ENCODE measurements at places on chromosomes 2 and 18. TPM values are rescaled to one million over a fixed set of nuclear protein-coding genes. Genes with fewer than 3 reads are reported as not detected.

The GAD1 gene
- not detected for total RNA-seq

DNA sequence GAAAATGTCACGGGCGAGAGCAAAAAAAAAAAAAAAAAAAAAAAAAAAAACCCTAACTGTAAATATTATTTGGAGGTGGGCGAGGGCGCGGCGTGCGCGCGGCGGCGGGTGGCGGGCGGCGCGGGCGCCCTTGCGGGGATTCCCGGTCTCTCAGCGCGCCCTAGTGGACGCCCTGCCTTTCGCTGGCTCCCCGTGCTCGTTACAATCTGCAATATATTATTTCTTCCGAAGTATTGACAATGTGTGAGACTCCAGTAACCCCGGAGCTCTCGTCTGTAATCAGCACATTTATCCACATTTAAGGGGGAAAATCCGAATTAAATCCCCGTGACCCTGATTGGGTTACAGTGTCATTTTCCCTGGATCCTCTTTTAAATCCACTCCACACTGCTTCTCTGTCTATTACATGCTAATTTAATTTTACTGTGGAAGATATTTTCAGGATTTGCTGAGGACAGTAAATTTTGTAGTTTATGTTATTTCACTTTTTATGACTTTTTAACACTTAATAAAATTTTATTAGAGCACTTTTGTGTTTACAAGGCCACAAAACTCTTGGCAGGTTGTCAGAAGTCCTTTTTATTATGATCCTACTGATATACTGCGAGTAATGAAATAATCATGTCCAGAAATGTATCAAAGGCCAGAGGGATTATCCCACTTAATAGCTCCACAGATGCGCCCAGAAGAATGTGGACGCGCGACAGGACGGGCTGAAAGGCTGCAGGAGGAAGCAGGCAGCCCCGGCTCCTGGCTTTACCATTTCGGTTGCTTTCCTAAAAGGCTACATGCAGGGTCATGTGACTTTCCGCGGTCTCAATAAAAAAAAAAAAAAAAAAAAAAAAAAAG is 369.1 kb downstream of the MTX2 start:
- peaks cover 3% of the 10 kb centered on the region for H3K27me3 ChIP-seq
- H3K27ac ChIP-seq: no peak overlapping the region
- peak overlapping the region; percentile 60 for H3K4me3 ChIP-seq
- H3K36me3 ChIP-seq: no peaks in the 10 kb centered on the region
- peaks cover 6% of the 10 kb centered on the region for H3K4me1 ChIP-seq
- DNase-seq: peak; percentile 70

The IL36RN gene
- total RNA-seq: not detected

DNA sequence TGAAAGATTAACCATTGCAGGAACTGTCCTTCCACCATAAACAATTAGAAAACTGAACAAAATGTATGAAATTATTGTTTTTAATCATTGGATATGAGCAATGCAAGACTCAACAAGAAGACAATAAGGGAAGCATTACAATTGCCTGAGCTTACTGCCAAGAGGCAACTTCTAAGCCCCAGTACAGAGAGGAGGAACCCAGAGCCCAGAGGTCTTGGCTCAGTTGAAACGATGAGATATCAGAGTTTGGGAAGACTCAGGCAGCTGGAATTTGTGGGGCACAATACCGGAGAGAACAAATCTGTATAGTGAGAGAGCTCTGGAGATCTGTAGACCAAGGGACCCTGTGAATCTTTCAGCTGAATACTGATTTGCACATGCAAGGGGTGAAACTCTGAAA is 80.6 kb upstream of the ZFP36L2 start:
- no peaks in the 10 kb centered on the region for H3K27me3 ChIP-seq
- no peak for DNase-seq
- no peak overlapping the region for H3K4me3 ChIP-seq
- no peak overlapping the region for H3K27ac ChIP-seq
- no peaks in the 10 kb centered on the region for H3K36me3 ChIP-seq
- peaks cover 15% of the 10 kb centered on the region for H3K4me1 ChIP-seq

GRCh38 chr18:47917923-47918610 is 12.4 kb downstream of the SMAD2 start:
- H3K4me1 ChIP-seq: peaks cover 6% of the 10 kb centered on the region
- no peak overlapping the region for H3K27ac ChIP-seq
- H3K27me3 ChIP-seq: no peaks in the 10 kb centered on the region

GRCh38 chr2:47485177-47485576 is 82.2 kb downstream of the MSH2 start:
- no peaks in the 10 kb centered on the region for H3K36me3 ChIP-seq
- H3K4me3 ChIP-seq: no peak overlapping the region
- H3K27me3 ChIP-seq: no peaks in the 10 kb centered on the region
- H3K27ac ChIP-seq: no peak overlapping the region
- no peaks in the 10 kb centered on the region for H3K4me1 ChIP-seq

- no peak overlapping the region for H3K4me3 ChIP-seq
- no peaks in the 10 kb centered on the region for H3K4me1 ChIP-seq
- no peaks in the 10 kb centered on the region for H3K36me3 ChIP-seq
- H3K27me3 ChIP-seq: no peaks in the 10 kb centered on the region
- no peak for DNase-seq
- H3K27ac ChIP-seq: no peak overlapping the region
These were observed 11.1 kb upstream of the MAPRE3 start for GRCh38 chr2:26959331-26959730.

GRCh38 chr18:25813110-25813509 is 277.3 kb downstream of the SS18 start:
- H3K4me1 ChIP-seq: no peaks in the 10 kb centered on the region
- no peak for DNase-seq
- no peak overlapping the region for H3K4me3 ChIP-seq
- no peaks in the 10 kb centered on the region for H3K27me3 ChIP-seq
- no peak overlapping the region for H3K27ac ChIP-seq

The SPC25 gene
- total RNA-seq: 0.67 TPM

DNA sequence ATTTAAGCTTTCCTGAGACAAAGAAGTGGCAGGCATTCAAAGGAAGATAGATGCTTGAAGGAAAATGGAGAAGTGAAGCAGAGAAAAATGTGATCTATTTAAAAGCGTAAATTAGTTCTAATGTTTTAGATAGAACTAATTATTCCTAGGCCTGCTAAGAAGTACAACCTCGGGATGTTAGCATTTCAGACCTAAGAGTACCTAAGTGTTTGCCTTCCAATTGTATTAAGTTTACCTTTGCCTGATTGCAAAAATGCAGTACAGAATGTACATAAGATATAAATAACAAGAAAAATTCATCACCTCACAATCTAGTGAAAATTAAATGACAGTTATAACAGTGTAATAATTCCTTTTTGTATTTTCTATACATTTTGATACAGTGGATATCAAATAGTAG is 71.1 kb upstream of the HNMT start:
- H3K27ac ChIP-seq: no peak overlapping the region
- no peaks in the 10 kb centered on the region for H3K36me3 ChIP-seq
- H3K4me3 ChIP-seq: no peak overlapping the region
- DNase-seq: no peak
- no peaks in the 10 kb centered on the region for H3K4me1 ChIP-seq

DNA sequence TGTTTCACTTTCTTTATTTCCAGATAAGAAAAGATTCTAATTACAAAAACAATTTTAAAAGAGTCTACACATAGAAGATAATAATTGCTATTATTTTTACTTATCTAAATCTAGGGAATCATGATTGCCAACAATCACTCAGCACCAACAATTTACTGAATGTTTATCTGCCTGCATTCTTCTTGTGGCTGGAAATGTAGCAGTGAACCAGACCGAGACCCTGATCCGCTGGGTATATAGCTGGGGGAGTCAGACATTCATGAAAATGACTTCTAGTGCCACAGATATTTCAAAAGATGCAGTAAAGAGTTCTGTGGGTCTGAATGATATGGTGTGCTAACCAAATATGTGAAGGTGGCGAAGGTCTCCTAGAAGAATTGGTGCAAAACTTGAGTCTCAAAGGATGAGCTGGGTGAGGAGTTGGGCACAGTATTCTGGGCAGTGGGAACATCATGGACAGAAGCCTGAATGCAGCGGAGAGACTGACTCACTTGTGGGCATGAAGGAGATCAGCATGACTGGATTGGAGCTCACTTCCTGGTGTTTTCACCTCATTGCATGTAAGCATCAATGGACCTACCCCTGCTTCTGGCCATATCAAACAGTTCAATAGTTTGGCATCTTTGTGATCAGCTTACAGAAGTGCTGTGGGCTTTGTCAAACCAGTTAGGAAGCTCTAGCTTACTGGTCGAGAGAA is 26.1 kb upstream of the FN1 start:
- H3K4me1 ChIP-seq: no peaks in the 10 kb centered on the region
- H3K27ac ChIP-seq: no peak overlapping the region
- H3K36me3 ChIP-seq: no peaks in the 10 kb centered on the region
- DNase-seq: no peak
- H3K4me3 ChIP-seq: no peak overlapping the region
- no peaks in the 10 kb centered on the region for H3K27me3 ChIP-seq

The UGT1A10 gene
- total RNA-seq: not detected

DNA sequence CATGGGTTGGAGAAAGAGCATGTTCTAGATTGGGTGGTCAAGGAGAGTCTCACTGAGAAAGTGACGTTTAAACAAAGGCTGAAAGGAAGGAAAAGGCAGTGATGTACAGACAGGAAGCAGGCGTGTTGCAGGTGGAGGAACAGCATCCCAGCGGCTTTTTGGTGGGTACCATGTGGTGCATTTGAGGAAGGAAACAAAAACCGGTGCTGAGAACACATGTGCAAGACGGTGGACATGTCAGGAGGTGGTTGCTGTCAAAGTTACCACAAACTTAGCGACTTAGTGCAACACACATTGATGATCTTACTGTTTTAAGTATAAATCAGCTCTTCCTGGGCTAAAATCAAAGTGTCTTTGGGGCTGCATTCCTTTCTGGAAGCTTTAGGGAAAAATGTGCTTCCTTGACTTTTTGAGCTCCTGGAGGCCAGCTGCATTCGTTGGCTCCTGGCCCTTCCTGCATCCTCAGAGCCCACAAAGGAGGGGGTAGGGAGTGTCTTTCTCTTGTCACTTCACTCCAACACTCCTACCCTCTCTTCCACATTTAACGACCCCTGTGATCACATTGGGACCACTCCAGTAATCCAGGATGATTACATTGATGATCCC is 380.6 kb downstream of the FBXO15 start:
- H3K27ac ChIP-seq: no peak overlapping the region
- DNase-seq: no peak
- H3K4me1 ChIP-seq: no peaks in the 10 kb centered on the region
- no peaks in the 10 kb centered on the region for H3K36me3 ChIP-seq
- no peak overlapping the region for H3K4me3 ChIP-seq
- H3K27me3 ChIP-seq: no peaks in the 10 kb centered on the region

The PID1 gene
- total RNA-seq: 88.4 TPM

- H3K27ac ChIP-seq: no peak overlapping the region
- H3K4me1 ChIP-seq: no peaks in the 10 kb centered on the region
- no peaks in the 10 kb centered on the region for H3K36me3 ChIP-seq
- no peak for DNase-seq
- H3K27me3 ChIP-seq: no peaks in the 10 kb centered on the region
These were observed 102.0 kb downstream of the ARHGAP15 start for GRCh38 chr2:143231254-143231645.

GRCh38 chr2:241617431-241618154 is 19.4 kb downstream of the THAP4 start:
- H3K27ac ChIP-seq: no peak overlapping the region
- no peaks in the 10 kb centered on the region for H3K27me3 ChIP-seq
- peaks cover 5% of the 10 kb centered on the region for H3K36me3 ChIP-seq
- no peaks in the 10 kb centered on the region for H3K4me1 ChIP-seq
- DNase-seq: no peak
- peak overlapping the region; percentile 50 for H3K4me3 ChIP-seq

The GCG gene
- not detected for total RNA-seq
